ENCODE measurements at places on chromosomes 12 and 14. TPM values are rescaled to one million over a fixed set of nuclear protein-coding genes. Genes with fewer than 3 reads are reported as not detected.

The FOXN4 gene
- total RNA-seq = not detected

The RPL10L gene
- total RNA-seq = not detected

The MEG3 gene
- 43.3 TPM for total RNA-seq

The KRT6C gene
- total RNA-seq = not detected

The SGPP1 gene
- 17.7 TPM for total RNA-seq

The CFAP73 gene
- total RNA-seq = not detected

The COX8C gene
- total RNA-seq = not detected

GRCh38 chr12:2654311-2654710, 140.5 kb upstream of the FKBP4 start:
- no peaks in the 10 kb centered on the region for H3K36me3 ChIP-seq
- no peaks in the 10 kb centered on the region for H3K4me1 ChIP-seq
- H3K4me3 ChIP-seq = no peak overlapping the region
- no peak overlapping the region for H3K27ac ChIP-seq
- H3K27me3 ChIP-seq = no peaks in the 10 kb centered on the region
- no peak for DNase-seq

GRCh38 chr12:100651694-100652093, 78.2 kb downstream of the GAS2L3 start:
- no peak overlapping the region for H3K27ac ChIP-seq
- DNase-seq = no peak
- no peaks in the 10 kb centered on the region for H3K27me3 ChIP-seq
- no peaks in the 10 kb centered on the region for H3K36me3 ChIP-seq

GRCh38 chr14:67697006-67697405, 1.4 kb upstream of the RDH11 start:
- no peak overlapping the region for H3K27ac ChIP-seq
- H3K4me1 ChIP-seq = no peaks in the 10 kb centered on the region
- no peak overlapping the region for H3K4me3 ChIP-seq
- no peaks in the 10 kb centered on the region for H3K27me3 ChIP-seq
- H3K36me3 ChIP-seq = no peaks in the 10 kb centered on the region

GRCh38 chr14:105043641-105044040, 21.6 kb downstream of the GPR132 start:
- no peak overlapping the region for H3K27ac ChIP-seq
- no peaks in the 10 kb centered on the region for H3K27me3 ChIP-seq
- H3K4me3 ChIP-seq = no peak overlapping the region
- H3K36me3 ChIP-seq = no peaks in the 10 kb centered on the region
- peaks cover 6% of the 10 kb centered on the region for H3K4me1 ChIP-seq

GRCh38 chr14:98189062-98189461, 1082.9 kb downstream of the BCL11B start:
- no peak overlapping the region for H3K27ac ChIP-seq
- H3K4me1 ChIP-seq = no peaks in the 10 kb centered on the region
- H3K27me3 ChIP-seq = no peaks in the 10 kb centered on the region
- H3K4me3 ChIP-seq = no peak overlapping the region
- DNase-seq = no peak
- no peaks in the 10 kb centered on the region for H3K36me3 ChIP-seq

GRCh38 chr14:71730471-71730870, 201.8 kb upstream of the RGS6 start:
- no peaks in the 10 kb centered on the region for H3K4me1 ChIP-seq
- no peaks in the 10 kb centered on the region for H3K36me3 ChIP-seq
- no peak for DNase-seq
- H3K4me3 ChIP-seq = no peak overlapping the region
- no peak overlapping the region for H3K27ac ChIP-seq

- H3K4me3 ChIP-seq = no peak overlapping the region
- H3K4me1 ChIP-seq = no peaks in the 10 kb centered on the region
- H3K27me3 ChIP-seq = no peaks in the 10 kb centered on the region
- no peak for DNase-seq
- H3K27ac ChIP-seq = no peak overlapping the region
Observed at GRCh38 chr12:130737731-130738130, 21.6 kb upstream of the RIMBP2 start.

DNA sequence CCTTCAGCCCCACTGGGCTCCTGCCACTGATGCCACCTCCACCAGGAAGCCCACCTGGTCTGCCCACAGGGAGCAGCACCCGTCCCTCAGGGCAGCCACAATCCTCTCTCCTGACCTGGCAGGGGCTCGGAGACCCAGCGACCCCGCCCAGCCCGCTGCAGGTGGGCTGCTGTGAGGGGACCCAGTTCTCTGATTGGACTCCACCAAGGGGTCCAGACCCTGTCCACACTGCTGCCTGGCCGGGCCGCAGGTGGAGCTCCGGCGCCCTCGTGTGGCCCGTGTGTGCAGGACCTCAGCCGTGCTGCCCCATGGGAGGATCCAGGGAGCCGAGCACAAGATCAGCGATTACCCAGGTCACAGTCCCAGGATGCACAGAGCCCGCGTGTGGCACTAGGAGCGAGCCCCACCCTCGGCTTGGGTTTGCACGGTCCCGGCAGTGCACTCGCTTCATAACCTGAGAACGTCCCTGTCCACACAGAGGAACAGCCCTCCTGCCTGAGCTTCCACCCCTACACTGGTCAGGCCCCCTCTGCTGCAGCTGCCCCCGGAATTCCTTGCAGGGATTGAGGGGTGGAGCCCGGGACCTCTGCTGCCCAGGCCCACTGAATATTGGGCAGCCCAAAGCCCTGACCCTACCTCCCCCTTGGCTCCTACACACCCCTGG, 35.4 kb upstream of the TMEM179 start:
- H3K4me1 ChIP-seq = no peaks in the 10 kb centered on the region
- no peak overlapping the region for H3K4me3 ChIP-seq
- DNase-seq = no peak
- H3K27ac ChIP-seq = no peak overlapping the region
